ENCODE measurements at places on chromosomes 7 and 10.

GRCh38 chr10:66723608-66724400 lies 202.0 kb upstream of the LRRTM3 start:
- no peak for DNase-seq

- no peak for DNase-seq
Observed at GRCh38 chr10:58479045-58479444, 33.6 kb upstream of the BICC1 start.

DNA sequence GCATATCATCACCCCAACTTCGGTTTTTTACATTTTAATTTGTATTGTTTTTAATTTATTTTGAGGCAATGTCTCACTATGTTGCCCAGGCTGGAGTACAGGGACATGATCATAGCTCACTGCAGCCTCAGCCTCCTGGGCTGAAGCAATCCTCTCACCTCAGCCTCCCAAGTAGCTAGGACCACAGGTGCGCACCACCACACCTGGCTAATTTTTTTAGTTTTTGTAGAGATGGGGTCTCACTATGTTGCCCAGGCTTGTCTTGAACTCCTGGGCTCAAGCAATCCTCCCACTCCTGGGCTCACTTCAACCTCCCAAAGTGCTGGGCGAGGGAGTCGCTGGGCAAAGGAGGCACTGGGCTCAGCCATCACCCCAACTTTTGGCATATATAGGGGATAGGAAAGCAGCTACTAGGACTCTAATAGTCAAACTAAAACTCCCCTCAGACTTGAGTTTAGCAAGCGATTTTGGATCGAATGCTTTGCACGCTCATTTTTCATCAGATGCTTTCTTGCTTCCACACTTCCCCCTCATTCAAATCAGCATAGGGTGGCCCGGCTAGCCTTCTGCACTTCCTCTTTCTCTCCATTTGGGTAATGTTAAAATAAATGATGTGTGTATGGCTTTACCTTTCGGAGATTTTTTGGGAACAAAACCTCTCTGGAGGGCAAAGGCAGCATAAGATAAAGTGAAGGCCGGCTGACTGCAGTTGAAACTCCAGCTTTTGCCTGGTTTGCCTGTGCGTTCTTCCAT lies 20.8 kb upstream of the NMT2 start:
- DNase-seq: no peak

DNA sequence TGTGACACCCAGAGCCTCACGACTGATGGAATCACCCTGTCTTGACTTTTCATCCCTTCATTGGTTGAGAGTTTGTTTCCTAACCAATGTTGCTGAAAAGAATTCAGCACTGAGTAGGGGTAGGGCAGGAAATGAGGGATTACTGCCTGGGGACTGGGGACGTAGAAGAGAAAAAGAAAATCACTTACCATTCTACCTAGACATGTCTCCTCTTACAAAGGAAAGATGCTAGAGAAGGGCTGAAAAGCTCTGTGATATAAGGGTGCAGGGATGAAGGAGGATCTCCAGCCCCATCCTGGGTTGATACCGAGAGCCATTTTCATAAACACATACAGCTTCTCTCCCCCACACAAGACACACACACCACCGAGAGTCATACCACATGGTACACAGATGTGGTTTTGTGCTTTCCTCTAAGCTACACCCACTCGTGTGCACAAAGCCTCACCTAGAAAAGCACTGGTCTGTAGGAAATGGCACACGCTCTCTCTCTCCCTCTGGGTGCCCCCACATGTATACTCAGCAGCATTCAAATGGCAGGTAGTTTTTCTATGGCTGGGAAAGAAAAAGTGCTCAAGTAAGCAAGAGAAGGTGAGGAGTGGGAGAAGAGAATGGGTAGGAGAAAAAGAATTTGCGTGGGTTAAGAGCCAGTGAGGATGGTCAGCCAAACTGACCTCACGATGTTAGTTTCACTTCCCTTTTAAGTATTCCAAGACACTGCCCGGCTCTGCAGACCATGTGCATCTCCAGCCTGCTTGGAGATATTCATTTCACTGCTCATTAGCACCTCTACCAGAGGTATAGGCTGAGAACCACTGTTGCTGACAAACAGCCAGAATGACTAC lies 85.8 kb downstream of the CALD1 start:
- DNase-seq: no peak

DNA sequence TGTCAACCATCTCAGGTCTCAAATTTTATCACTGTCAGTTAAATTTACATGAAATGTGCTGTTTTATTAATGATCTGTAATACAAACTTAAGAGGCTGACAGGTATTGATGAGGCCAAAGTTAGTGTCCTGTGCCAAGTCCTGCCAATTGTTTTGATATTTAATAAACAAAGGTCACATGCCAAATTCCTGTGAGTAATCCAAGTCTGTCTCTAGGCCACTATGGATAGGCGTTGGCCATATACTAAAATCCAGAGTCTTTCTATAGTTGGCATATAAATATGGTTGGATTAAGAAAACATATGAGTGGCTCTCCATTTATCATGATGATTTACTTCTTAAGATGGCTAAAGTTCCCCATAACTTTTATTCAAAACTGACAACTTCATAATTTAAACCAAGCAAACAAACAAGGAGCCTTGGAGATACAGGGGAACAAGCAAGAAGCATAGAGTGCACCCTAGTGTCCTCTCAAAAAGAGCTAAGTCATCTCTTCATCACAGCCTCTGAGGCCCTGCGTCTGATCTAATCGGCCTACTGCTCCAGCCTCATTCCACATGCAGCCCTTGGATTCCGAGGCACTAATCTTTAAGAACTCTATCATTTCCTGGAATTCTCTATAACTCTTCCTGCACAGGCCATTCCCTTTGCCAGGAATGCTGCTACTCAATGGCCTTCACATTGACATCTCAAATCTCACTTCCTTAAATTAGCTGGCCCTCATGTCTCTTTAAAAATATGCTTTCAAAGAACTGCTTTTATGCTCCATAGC lies 32.7 kb upstream of the NRCAM start:
- no peak for DNase-seq

DNA sequence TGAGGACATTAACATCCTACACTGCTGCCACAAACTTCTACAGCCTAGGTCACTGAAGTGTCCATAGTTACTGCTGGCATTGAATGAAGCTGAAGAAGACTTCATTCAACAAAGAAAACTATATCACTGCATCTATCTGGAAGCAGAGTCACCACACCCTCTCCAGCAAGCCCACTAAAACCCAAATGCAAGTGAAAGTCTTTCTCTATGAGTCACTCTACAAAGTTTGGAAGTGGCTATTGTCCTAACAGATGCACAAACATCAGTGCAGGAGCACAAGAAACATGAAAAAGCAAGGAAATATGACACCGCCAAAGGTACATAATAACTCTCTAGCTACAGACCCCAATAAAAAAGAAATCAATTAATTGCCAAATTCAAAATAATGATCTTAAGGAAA lies 43.5 kb upstream of the CAMK2B start:
- DNase-seq: no peak

- DNase-seq: no peak
Observed at GRCh38 chr7:137669706-137670105, 177.1 kb downstream of the DGKI start.

- DNase-seq: no peak
Observed at GRCh38 chr10:3477683-3478082, 305.1 kb upstream of the PITRM1 start.

DNA sequence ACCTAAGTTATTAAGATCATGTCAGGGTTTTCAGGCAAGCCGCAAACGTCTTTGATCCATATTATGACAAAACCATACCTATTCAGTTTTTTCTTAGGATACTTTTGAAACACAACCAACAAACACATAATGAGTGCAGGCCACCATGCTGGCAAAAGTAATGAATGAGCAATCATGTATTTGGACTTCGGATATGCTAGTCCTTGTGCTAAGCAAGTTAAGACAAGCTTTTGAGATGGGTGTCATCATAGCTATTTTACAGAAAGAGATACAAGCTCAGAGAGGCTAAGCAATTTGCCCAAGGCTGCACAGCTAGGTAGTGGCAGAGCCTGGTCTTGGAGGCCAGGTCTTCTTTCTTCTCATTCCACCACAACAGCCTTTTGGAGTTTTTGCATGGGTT lies 12.5 kb upstream of the KCNK18 start:
- no peak for DNase-seq

DNA sequence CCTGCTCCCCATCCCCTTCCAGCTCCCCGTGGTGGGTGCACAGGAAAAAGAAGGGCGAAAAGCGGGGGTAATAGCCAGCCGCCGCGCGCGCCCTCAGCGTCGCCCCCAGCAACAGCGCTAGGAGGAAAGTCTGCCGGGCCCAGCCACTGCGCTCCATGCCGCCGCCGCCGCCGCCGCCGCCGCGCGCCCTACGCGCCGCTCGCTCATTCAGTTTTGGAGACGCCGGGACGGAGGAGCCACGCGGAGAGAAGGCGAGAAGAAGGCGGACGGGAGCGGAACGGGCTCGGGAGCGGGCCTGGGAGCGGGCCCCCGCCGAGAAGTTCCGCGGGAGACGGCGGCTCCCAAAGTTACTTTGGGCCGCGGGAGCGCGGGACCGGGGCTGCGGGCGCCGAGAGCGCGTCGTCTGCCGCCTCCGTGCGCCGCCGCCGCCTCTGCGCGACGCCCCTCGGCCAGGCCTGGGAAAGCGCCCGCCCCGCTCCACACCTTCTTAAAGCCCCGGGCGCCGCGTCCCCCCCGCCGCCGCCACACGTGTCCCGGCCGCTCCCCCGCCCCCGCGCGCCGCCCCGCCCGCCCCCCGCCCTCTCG lies at the start of gene RELN:
Gene RELN, minus strand, starts transcription at position 459 of the 585 bp plus-strand sequence. Its CDS starts 302 bp downstream, at position 157.
- DNase-seq: peak; percentile 19

- no peak for DNase-seq
Observed at GRCh38 chr7:27651702-27652101, 11.0 kb downstream of the HIBADH start.

- DNase-seq: no peak
Observed at GRCh38 chr7:45582136-45582749, 8.1 kb downstream of the ADCY1 start.

DNA sequence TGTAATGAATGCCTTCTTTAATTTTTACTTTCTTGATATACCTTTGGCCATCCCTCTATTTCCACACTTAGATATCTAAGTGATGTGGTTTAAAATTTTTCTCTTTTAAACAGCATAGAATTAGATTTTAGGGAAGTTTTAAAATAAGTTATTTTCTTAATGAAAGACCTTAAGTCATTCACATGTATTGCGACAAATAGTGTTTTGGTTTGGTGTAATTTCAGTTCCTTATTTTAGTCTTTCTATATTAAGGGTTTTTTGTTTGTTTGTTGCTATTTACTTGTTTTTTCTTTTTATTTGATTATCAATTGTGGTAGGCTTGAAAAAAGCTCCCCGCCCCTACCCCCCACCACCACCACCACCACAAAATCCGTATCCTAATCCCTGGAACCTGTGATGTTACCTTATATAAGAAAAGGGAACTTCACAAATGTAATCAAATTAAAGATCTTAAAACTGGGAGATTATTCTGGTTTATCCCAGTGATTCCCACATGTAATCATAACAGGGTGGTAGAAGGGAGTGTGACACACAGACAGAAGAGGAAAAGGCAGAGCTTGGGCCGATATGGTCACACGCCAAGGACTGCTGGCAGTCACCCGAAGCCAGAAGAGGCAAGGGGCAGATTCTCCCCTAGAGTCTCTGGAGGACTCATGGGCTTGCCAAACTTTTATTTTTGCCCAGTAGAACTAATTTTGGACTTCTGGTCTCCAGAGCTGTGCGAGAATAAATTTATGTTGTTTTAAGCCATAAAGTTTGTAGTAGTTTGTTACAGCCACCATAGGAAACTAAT lies 149.7 kb downstream of the NPSR1 start:
- DNase-seq: no peak

DNA sequence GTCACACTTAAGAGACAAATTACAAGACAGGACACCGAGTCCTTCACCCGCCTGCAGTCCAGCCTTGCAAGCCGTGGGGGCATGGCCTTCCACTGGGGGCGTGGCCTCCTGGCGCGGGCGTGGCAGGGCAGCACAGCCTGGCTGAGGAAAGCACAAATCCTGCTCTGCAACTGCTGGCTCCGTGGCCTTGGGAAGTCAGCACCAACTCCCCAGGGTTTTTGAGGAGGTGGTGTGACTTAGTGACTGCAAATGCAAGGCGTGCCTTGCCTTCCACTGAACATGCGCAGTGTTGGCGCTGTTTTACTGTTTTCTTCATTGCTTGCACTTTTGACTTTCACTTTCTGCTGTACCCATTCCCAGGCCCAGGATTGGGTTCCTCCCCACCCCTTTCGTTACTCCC lies 12.9 kb upstream of the BMS1 start:
- no peak for DNase-seq

DNA sequence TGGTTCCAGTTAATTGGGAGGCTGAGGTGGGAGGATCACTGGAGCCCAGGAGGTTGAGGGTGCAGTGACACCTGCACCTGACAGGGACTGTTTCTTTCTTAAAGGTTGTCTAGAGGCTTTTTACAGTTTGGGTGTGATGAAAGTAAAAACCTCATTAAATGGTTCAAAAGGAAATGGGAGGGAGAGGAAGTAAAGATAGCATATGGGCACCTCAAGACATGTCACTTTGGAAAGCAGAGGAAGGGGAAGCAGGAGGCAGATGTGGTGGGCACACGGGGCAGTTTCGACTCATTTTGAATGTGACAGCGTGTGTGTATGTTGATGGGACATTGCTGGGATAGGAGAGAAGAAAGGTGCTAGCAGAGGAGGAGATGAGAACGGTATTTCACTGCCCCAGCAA lies 203.1 kb downstream of the MLLT10 start:
- no peak for DNase-seq

DNA sequence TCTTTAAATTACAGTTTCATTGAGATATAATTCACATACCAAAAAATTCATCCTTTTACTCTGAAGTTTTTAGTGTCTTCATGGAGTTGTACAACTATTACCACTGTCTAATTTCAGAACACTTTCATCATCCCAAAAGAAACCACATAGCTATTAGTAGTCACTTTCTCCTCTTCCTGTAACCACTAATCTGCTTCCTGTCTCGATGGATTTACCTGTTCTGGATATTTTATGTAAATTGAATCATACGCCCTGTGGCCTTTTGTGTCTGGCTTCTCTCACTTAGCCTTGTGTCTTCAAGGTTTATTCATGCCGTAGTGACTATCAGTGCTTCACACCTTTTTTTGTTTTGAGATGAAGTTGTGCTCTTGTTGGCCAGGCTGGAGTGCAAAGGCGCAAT lies 135.5 kb downstream of the DOCK1 start:
- no peak for DNase-seq

DNA sequence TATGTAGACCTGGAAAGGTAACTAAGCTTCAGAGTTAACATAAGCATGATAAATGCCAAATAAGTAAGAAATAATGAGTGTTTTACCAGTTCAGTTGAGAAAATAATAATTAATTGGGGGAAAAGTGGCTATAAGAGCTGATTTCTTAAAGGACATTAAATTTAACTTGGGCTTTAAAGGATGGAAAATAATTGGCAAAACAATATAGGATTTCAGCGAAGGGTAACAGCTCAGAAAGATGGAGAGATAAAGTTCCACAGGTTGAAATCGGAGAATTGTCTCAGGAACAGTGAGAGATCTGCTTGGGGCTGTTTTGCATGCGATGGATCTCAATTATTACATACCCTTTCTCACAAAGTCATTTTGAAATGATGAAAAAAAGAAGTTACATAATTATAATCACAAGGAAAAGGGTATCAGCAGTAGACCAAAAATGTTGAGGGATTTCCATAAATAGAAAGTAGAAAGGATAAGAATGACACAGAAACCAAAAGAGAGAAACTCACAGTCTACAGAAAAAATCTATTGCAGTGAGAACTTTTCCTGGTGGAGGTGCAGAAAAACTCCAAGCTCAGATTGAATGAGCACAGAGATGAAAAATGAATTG lies 40.1 kb upstream of the ITGB8 start:
- no peak for DNase-seq

GRCh38 chr7:26531926-26532325 lies 240.3 kb downstream of the SNX10 start:
- no peak for DNase-seq

GRCh38 chr7:45174966-45175765 lies 17.6 kb downstream of the RAMP3 start:
- DNase-seq: no peak

All from right cardiac atrium (tissue), 5 donors.